ENCODE measurements at places on chromosomes 3 and 15.
A peak's percentile ranks its signal among the peaks of the same experiment; 100 is the strongest.

- peak; percentile 34 for DNase-seq
Measured at GRCh38 chr15:75650908-75651809, 3.4 kb downstream of the SNX33 start.

GRCh38 chr15:58095415-58095814 is 29.9 kb upstream of the ALDH1A2 start:
- DNase-seq, result no peak

GRCh38 chr15:70308735-70309434 is 211.2 kb upstream of the TLE3 start:
- no peak for DNase-seq

DNA sequence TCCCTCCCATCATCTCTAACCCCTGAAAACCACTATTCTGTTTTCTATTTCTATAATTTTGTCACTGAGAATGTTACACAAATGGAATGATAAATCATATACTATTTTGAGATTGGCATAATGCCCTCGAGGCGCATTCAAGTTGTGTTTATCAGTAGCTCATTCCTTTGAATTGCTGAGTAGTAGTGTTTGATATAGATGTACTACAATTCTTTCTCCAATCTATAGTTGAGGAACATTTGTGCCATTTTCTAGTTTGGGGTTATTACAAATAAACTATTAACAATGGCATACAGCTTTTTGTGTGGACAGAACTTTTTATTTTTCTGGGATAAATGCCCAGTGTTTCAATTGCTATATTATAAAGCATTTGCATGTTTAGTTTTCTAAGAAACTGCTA is 86.0 kb downstream of the CCR1 start:
- no peak for DNase-seq

GRCh38 chr3:13877911-13878280 is 2.0 kb downstream of the WNT7A start:
- DNase-seq, result no peak

DNA sequence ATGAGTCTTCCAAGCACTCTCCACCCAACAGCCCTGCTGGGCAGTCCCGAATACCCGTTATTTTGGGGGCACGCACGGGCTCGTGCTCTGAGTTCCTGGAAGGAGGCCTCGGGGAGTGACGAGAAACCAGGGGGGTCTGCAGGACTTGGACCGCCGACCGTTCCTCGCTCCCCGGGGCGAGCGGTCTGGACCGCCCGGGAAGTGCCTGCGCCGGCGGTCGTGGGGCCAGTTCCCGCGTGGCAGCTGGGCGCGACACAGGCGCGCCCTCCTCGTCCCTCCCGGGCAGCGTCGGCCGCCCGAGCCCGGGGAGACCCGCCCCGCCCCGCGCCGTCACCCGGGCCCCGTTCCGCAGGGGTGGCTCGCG is 387 bp downstream of the GNB4 start:
- peak; percentile 43 for DNase-seq

Data from hepatocyte (in vitro differentiated cells).